ENCODE measurements at places on chromosomes 12 and 14.

GRCh38 chr14:104965561-104966231 lies 12.5 kb downstream of the AHNAK2 start:
- no peak for DNase-seq

GRCh38 chr12:62739266-62740015 lies 195.5 kb downstream of the PPM1H start:
- DNase-seq: no peak

GRCh38 chr12:92077530-92077929 lies 68.1 kb downstream of the BTG1 start:
- DNase-seq: no peak

DNA sequence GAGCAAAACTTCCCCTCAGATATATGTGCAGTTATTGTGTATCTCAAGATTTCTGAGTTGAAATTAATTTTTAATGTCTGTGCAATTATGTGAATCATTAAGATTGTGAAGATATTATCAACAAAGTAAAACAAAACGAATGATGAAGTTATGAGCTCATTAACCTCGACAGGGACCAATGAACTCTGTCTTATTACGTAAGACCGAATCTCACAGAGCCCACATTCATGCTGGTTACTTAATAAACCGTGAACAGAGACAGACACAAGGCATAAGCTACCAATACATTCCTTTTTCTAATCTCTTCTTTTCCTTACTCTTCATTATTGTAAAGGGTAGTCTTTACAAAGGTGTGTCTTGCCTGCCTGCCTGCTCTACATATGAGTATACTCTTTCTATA lies 568.7 kb downstream of the RPS29 start:
- DNase-seq: no peak

DNA sequence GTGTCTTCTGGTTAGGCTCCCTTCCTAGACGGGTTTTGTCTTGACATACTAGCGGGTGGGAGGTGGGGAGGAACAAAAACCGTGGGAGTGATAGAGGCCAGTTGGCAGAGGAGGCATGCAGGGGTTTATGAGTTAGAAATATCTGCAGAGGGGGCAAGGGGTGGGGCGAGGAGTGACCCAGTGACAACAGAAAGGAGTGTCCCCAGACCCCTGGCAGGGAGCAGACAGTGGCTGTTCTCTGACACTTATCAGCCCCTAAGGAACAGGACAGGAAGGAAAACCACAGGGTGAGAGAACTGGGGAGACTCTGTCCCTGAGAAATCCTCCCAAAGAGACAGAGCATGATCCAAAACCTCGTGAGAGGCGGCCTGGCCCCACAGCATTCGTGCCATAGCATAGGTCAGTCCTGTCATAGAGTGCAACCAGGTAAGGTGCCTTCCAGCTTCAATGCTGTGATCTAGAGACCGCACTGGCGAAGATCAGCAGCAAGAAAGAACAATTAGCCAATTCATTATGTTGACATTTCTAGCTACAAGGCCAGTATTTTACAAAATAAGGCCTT lies 141.4 kb downstream of the CRADD start:
- no peak for DNase-seq

GRCh38 chr12:101581190-101581589 lies 13.6 kb upstream of the MYBPC1 start:
- no peak for DNase-seq
